Stimulated activated CD4-positive, alpha-beta T cell treated with anti-CD3 and anti-CD28 coated beads, Interleukin-1b, Interleukin-23, amount 100 ng/mL, for 4 hours (primary cell): ENCODE measurements at places on chromosomes 6 and 20.

GRCh38 chr6:140609956-140610355, 1235.5 kb upstream of the CITED2 start:
- DNase-seq, result no peak

DNA sequence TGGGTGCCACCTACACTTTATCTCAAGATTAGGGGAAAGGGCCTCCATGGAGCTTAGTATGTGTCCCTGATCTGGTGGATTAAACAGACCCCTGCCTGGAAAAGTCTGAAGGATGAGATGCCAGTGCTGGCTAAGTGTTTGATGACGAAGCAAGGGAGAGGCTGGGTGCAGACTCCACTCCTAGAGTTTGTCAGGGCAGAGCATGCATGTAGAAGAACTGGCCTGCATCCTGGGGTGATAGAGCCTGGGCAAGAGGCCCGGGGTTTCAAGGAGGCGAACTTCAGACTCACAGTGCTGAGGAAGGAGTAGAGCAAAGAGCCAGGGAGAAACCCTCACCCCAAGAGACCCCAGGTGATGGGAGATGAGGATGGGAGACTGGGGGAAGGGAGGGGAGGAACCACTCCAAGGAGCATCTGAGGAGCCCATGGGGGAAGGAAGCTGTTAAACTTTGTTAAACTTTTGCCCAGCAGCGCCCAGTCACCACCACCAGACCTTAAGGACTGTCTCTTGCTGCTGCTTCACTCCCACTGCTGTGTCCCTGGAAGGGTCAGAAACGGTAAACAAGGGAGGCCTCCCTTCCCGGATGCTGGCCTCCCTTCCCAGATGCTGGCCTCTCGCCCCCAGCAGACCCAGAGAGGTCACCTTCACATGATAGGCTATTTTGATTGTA, 61.6 kb downstream of the RPRD1B start:
- DNase-seq, result no peak

DNA sequence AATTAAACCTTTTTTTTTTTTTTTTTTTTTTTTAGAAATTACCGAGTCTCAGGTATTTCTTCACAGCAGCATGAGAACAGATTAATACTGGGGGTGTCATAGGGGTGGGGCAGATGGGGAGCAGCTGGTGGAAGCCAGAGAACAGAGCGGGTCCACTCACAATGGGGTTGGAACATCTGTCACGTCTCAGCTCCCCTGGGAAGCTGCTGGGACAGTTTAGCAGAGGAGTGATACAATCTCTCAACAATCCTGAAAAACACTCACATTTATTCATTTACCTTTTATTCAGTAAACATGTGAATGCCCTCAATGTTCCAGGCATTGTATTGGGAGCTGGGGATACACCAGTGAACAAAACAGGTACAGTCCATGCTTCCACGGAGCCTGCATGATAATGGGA, 162.2 kb downstream of the SMOC2 start:
- no peak for DNase-seq

DNA sequence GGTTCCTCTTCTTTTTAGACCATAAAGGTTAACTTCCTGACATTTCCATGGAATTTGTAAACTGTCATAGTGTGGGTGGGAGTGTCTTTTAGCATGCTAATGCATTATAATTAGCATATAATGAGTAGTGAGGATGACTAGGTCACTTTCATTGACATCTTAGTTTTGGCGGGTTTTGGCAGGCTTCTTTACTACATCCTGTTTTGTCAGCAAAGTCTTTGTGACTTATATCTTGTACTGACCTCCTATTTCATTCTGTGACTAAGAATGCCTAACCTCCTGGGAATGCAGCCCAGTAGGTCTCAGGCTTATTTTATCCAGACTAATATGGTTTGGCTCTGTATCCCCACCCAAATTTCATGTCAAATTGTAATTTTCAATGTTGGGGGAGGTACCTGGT, 149.6 kb upstream of the SYNCRIP start:
- no peak for DNase-seq

- no peak for DNase-seq
These were observed 57.6 kb upstream of the FOXP4 start for GRCh38 chr6:41488433-41489119.

DNA sequence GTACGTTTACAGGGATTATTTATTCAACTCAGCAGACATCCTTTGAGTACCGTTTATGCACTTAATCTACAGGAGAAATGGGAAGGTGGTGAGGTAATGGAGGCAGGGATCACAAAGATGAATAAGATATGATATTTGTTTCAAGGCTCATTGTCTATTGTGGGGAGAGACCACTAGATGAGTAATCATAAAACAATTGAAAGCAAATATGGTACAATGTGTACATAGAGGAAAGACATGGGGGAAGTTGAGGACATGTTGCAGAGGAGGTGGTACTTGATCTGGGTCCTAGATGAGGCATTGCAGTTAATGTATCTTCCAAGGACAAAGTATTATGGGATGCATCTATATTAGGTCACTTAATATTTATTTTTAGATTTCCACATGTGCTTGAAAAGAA, 13.7 kb upstream of the CDC5L start:
- no peak for DNase-seq

GRCh38 chr6:27777614-27778355, 134.4 kb downstream of the OR2B2 start:
- no peak for DNase-seq

DNA sequence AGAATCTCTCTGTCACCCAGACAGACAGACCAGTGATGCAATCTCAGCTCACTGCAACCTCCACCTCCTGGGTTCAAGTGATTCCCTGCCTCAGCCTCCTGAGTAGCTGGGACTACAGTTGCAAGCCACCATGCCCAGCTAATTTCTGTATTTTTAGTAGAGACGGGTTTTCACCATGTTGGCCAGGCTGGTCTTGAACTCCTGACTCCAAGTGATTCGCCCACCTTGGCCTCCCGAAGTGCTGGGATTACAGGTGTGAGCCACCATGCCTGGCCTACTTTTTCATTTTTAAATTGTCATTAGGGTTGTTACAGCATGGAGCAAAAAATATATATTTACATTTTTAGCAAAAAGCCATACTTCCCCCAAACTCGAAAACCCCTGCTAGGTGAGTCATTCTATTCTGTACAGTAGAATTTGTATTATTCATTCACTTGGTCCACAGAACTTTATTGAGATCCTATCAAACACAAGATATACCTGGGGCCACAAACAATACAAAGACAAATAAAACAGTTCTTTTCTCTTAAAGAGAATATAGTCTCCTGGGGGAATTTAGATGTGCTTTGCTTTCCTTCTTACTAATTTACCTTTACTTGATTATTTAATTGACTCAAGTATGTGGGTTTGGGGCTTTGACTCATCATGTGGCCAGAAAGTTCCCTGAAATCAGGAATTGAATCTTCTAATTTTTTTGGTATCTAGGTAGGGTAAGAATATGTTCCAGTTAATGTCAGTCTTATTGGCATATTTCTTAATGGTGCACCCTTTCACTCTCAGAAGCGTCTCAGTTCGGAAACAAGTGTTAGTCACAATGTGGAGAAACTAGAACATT, 16.6 kb upstream of the CCND3 start:
- no peak for DNase-seq

GRCh38 chr20:53828088-53828681, 234.5 kb upstream of the ZNF217 start:
- no peak for DNase-seq

- DNase-seq, result no peak
These were observed 212.5 kb upstream of the SUPT3H start for GRCh38 chr6:45590226-45590625.

- DNase-seq, result no peak
These were observed 160.4 kb downstream of the PACRG start for GRCh38 chr6:162887981-162888689.

DNA sequence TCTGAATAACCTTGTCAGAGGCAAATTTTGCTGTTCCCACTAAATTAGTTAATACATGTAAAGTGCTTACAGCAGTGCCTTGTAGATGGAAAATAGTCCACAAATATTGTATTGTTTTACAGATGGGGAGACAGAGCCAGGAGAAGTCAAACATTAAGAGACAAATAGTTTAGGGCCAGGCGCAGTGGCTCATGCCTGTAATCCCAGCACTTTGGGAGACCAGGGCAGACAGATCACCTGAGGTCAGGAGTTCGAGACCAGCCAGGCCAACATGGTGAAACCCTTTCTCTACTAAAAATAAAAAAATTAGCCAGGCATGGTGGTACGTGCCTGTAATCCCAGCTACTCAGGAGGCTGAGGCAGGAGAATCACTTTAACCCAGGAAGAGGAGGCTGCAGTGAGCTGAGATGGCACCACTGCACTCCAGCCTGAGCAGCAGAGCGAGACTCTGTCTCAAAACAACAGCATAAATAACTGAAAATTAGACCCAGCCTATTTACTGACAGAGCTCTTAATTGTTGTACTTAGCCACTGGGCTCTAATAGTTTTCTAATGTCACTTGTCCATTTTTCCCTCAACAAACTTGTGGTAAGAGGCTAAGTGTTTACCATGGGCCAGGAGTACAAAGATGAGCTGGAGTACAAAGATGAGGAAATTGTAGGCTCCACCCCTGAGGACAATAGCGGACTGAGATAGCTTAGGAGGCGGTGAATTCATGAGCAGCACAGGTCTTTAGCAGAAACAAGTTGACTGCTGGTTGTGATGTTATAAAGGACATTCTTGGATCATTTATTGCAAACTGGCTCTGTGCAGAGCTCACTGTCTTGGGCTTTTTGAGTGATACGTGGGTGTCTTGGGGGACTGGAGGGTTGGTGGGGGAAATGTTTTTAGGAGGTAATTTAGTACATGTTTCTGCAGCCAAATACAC, 6.4 kb downstream of the ZSWIM3 start:
- DNase-seq, result no peak

DNA sequence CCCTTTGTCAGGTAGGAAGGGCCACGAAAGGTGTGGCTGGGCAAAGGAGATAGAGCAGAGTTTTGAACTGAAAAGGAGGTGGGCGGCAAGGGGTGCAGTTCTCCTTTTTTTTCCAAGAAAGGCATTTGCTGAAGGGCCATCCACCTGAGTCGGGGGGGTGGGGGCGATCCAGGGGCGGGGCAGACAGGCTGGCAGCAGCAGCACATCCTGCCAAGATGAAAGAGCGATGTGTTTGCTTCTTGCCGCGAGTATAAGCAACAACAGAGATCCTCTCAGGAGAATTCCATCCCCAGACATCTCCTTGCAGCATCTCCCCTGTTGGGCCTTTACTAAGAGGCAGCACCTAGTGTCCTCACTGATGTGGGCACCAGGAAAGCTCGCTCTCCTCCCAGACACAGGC, 516.5 kb downstream of the CD83 start:
- no peak for DNase-seq

DNA sequence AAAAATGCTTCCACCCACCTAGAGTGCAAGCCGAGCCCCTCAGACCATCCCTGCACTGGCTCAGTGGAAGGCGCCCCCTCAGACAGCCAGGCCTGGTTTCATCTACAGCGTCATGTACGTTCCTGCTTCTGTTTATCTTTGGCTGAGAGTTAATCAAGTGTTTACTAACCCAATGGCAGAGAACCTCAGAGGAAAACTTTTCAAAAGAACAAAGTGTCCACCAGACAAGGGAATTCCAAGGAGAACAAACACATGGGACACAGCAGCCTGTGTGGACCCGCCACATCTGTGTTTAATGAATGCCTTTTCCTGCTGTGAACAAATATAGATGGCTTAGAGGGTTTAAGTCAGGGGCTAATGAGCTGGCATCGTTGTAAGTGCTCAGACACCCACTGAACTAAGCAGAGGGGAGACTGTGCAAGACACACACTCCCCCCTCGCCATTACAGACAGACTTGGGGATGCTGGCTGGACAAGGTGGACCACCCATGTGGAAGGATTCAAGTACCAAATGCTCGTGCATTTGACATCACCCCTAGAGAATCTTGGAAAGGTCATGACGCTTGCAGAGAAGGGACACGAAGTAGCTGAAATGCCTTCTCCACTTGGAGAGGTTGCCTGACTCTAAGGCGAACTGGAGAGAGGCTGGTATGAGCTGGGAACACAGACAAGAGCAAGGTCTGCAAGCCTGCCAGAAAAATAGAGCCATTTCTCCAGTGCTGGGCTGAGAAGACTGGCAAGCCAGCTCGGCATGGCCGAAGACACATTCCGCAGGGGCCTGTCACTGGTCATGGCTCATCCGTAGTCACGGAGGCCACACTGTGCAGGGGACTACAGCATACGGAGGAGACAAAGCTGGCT, 53.5 kb upstream of the NXT1 start:
- no peak for DNase-seq

GRCh38 chr6:137105375-137105774, 60.6 kb upstream of the IL20RA start:
- DNase-seq, result no peak

- DNase-seq, result no peak
These were observed 172.8 kb downstream of the CDKAL1 start for GRCh38 chr6:20706939-20707485.

DNA sequence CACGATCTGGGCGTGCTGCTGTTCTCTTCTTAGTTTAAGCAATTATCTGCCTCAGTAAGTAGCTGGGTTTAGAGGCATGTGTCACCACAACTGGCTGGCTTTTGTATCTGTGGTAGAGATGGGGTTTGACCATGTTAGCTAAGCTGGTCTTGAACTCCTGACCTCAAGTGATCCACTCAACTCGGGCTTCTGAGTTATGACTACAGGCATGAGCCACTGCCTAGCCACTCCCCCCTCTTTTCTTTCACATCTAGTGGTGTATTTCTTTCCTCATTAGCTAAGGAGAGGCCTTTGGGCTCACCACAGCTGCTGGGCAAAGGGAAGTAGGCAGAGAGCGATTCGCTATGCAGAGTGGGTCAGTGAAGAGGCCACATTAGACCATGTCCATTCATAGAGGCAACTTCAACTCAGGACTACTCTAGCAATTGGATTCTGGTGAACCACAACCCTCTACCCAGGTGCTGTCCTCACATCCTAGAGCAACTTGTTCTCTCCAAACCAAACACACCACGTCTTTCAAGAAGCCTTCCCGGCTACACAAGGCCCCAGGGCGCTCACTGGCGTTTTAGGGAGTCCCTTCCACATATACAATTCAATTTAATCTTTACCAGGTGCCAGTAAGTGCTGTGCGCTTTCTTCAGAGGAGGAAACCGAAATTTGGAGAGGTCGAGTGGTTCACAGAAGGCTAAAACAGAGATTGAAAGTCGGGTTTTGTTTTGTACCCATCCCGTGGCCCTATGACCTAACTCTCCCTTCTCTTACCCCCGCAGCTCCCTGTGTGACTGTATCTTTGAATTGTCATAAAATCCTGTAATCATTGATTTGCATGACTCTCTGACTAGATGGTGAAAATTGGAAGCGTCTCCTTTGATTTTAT, 26.5 kb upstream of the GFOD1 start:
- no peak for DNase-seq

DNA sequence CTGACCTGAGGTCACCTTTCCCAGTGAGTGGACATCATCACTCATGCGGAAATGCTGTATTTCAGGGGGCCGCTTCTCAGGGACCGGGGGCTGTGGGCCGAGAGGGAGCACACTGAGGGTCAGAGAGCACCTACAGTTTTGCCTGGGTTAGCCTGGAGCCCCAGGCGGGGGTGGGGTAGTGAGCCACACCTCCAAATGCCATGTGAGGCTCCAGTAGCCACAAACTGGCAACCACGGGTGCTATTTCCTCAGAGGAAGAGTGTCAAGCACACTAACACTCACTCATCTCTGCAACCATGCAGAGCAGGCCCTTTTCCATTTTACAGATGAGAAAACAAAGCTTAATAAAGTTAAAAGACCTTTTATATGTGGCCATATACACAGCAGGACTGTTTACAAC, 4.7 kb downstream of the EHMT2 start:
- no peak for DNase-seq
